ENCODE measurements at places on chromosomes 3 and 15.

GRCh38 chr15:84108728-84109127, 126.8 kb upstream of the GOLGA6L4 start:
- DNase-seq = no peak

DNA sequence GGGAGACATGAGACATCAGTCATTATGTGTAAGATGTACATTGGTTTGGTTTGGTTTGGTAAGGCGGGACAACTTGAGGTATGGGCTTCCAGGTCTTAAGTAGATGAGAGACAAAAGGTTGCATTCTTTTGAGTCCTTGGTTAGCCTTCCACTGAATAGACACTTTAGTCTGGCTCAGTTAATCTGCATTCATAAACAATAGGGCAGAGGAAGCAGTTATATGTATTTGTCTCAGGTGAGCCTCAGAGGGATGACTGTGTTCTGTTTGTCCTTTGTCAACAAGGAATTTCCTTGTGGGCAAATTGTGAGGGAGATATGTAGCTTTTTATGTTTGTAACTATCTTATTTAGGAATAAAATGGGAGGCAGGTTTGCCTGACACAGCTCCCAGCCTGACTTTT, 50.4 kb downstream of the TCF12 start:
- DNase-seq = no peak

DNA sequence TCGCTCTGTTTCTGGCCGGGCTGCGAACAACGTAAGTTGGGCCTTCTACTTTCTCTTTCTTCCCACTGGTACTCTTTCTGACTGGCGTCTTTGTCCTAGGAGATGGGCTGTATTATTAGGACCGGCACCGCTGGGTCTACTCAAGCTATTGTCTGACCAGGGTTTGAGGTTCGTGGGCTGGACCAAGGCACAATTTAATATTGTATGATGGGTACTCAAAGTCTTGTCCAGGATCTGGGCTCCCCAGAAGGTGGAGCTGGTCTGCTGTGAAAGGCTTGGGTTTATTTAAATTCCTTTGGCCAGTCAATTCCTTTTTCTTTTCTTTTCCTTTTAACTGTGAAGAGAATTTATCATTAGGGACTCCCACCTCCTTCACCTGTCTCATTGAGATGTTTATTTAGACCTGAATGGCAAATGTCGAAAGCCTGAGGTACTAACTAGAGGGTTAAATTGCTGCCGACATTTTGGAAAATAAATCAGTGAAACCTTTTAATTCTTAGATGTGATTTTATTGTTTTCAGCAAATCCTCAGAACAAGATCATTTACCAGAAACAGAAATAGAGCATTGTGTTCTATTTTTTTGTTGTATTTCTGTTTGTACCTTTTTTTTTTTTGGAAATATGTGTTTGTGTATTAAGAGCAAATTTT, 410 bp downstream of the LRRC49 start:
- DNase-seq = no peak

GRCh38 chr3:186746008-186746407, 28.8 kb downstream of the KNG1 start:
- DNase-seq = no peak

- DNase-seq = no peak
Measured at GRCh38 chr15:71746719-71747118, 63.6 kb upstream of the NR2E3 start.

DNA sequence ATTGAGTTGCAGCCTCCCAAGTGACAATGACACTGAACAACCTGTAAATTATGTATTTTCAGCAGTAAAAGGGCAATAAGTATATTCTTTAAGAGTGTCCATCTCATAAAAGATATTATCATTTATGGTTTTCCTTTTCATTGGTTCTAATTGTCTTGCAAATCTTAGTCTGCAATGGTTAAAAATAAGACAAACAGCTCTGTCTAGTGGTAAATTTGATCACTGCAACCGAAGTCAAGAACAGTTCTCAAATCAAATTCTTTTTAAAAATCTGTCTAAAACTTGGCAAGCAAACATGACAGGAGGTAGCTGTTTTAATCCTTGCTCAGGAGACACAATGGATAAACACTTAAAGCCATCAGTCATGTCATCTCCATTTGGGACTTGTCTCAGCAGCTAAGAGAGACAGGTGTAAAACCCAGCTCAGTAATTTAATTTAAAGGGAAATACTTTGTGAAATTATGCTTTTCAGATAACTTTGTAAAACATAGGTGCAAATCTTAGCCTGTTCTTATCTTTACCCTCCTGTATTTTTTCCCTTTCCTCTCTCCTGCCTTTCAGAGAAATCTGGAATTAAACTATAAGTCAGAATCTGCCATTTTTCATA, 150.3 kb upstream of the ARHGEF26 start:
- no peak for DNase-seq
